Myocyte (in vitro differentiated cells): ENCODE measurements at places on chromosomes 11 and 22. TPM values are rescaled to one million over a fixed set of nuclear protein-coding genes. Genes with fewer than 3 reads are reported as not detected.

- DNase-seq = no peak
These were observed 1482.0 kb downstream of the BRD1 start for GRCh38 chr22:48345631-48346030.

- no peak for DNase-seq
These were observed 133.8 kb downstream of the SPATA19 start for GRCh38 chr11:133711545-133711944.

The OR8G1 gene
- not detected in 2 replicates for total RNA-seq

The TAF1D gene
- total RNA-seq = 210 and 246 TPM in 2 replicates
